ENCODE measurements at places on chromosomes 12 and 14.

GRCh38 chr14:105200074-105200473 lies 19.0 kb upstream of the NUDT14 start:
- no peak for DNase-seq

- no peak for DNase-seq
Measured at GRCh38 chr12:3445119-3445978, 45.7 kb upstream of the PRMT8 start.

GRCh38 chr12:124306686-124307555 lies 12.0 kb downstream of the RFLNA start:
- no peak for DNase-seq

GRCh38 chr12:14257303-14257733 lies 108.2 kb upstream of the ATF7IP start:
- no peak for DNase-seq

DNA sequence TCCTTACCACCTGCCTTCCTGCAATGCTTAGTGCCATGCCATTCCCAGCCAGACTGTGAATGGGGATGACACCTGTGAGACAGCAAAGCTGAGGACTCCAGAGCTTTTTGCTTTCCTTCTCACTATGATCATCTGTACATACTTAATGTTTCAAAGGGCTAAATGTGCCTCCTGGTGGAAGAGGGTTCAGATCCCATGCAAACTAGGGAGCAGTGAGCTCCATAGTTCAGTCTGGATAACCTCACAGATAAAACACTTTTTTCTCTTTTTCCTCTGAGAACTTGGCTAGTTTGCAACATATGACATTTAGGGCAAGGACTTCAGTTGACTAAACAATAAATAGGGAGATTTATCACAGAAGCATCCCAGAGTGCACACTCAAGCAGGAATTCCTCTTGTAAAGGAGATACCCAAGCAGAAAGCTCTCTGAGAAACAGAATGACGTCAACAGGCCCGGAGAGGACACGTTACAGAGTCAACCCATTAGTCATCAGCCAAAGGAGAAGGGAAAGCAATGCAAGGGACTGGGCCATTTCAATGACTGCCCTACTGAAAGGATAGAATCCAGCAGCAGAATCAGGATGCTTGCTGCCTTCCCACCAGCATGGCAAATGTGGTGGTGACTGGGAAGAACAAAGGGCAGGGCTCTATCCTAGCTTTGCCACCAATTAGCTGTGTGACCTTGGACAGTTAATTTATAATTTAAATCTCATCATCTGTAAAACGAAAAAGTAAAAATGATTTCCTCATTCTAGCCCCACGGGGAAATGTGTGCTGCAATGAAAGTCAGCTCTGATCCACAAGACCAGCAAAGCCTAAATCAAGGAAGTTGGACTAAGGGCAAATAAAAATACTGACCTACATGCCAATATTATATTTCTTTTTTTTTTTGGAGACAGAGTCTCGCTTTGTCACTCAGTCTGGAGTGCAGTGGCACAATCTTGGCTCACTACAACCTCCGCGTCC lies 80.8 kb upstream of the ACTN1 start:
- DNase-seq, result no peak

DNA sequence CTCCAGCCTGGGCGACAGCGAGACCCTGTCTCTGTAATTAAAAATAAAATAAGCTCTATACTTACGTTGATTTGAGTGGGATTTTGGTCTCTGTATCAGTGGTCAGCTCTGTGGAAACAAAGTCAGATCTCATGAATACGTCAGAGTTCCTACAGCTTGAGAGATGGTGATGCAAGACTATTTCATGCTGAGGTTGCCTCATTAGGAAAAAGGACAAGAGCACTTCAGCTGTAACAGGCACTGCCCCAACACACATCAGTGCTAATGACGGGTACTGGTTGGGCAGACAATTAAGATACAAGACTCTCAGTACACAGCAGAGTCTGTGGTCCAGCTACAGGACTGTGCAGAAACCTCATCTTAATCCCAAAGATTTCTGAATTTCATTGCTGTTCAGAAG lies 246.4 kb upstream of the AMIGO2 start:
- DNase-seq, result no peak

DNA sequence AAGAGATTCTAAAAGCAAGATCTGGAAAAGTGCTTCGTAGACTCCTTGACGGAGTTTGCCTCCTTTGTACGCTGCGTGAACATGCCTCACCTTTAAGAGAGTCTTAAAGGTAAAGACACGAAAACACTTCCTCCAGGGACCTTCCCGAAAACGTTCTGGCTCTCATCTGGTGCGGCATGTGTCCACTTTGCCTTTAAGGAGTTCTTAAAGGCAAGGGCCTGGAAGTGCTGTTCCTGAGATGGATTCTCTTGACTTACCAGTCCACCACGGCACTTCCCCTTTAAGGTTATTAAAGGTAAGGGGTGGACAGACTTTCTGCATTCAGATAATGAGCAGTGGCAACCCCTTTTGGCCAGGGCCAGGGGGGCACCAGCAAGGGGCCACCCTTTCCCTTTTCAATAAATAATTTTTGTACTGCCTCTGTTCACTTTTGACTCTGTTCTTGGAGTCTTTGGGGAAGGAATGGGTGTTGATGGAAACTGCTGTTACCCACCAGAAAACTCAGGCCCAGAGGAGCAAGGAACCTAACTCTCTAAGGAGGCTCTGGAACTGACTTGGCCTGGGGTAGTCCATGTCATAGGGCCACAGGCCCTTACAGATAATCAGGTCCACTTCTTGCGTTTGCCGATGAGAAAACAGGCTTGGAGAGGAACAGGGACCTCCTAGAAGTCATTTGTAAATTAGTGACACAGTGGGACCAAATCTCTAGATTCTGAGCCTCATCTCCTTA lies 4.4 kb downstream of the REM2 start:
- peak; percentile 52 for DNase-seq

GRCh38 chr14:100857923-100858837 lies 32.3 kb downstream of the MEG3 start:
- DNase-seq, result no peak

DNA sequence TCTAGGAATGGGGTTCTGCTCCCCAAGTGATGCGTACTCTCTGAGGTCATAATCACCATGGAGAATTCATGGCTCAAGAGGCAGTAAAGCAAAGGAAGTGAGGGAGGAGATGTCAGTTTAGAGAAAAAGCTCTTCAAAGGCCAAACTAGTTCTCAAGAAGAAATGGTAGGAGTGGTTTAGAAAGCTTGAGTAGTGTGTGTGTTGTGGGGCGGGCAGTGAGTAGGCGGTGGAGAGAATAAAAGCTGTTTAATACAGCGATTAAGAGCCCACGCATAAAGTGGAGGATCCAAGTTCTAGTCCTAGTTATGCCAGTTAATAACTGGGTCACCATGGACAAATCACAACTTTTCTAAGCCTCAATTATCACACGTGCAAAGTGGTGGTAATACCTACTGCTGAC lies 55.6 kb downstream of the PTPN21 start:
- DNase-seq, result no peak

- DNase-seq, result no peak
Measured at GRCh38 chr12:83261998-83262397, 575.3 kb downstream of the TMTC2 start.

Data from CD4-positive, alpha-beta T cell treated with Interleukin-17A for 4 hours (primary cell).